ENCODE measurements at places on chromosomes 1 and 21.

- no peak for DNase-seq
These were observed 25.0 kb upstream of the ZNF436 start for GRCh38 chr1:23394684-23395083.

DNA sequence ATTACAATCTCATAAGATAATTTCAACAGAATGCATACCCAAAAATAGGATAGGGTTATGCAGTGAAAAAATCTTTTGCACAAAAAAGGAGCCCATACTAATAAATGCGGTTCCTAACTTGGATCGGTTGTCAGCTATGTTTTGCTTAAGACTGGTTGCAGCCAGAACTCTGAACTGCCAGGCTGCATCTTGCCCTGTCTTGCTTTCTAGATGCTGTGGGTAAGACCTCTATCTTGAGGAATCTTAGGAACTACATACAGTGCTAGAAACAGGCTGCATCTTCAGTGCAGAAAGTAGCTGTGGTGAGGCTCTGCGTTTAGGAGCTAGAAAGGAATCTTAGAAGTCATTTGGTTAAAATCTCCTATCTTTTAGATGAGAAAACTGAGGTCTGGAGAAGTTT, 45.6 kb upstream of the PLA2G4A start:
- DNase-seq: no peak

DNA sequence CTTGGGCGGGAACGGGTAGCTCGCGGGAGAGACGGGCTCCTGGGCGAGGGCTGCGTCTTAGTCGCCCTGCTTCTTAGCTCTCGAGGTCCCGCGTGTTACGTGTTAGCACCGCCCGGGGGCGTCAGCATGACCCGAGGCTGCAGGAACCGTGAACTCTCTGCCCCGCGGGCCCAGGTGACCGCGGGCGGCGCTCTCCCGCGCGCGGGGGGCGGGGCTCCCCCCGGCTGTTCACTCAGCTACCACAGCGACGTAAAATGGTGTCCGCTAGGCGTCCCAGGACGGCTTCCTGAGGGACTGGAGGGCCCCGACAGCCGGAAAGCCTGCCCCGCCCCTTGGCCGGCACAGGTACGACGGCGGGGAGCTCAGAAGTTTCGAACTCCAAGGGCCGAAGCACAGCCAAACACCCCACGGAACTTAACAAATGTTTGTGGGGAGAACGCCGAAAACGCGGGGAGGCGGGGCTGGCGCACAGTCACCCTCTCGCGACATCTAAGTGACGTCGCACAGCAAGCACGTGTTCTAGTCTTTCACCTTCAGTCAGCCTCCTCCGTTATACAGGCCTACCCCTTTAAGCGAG, 780 bp upstream of the RBM15 start:
- peak; percentile 92 for DNase-seq

- DNase-seq: no peak
These were observed 18.7 kb upstream of the SLAMF1 start for GRCh38 chr1:160665330-160666078.

- DNase-seq: no peak
These were observed 10.0 kb downstream of the MAEL start for GRCh38 chr1:166999075-166999474.

GRCh38 chr1:156594190-156594589, 2.6 kb downstream of the NAXE start:
- no peak for DNase-seq

DNA sequence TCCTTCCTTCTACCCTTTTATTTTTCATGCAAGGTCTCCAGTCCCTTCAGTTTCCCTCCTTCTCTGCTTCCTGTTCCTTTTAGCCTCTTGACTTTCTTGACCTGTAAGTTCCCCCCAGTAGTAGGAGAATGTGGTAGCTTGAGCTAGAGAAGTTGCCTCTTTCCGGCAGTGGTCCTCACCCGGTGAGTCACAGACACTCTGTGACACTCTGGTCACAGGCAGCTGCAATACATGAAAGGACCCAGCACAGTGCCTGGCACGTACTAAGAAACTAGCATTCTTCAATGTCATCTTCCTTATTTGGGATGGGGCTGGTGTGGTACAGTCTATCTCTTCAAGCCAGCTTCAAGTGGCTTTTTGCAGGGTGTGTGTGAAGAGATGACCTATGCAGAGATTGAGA, 16.0 kb downstream of the PFKFB2 start:
- DNase-seq: no peak

DNA sequence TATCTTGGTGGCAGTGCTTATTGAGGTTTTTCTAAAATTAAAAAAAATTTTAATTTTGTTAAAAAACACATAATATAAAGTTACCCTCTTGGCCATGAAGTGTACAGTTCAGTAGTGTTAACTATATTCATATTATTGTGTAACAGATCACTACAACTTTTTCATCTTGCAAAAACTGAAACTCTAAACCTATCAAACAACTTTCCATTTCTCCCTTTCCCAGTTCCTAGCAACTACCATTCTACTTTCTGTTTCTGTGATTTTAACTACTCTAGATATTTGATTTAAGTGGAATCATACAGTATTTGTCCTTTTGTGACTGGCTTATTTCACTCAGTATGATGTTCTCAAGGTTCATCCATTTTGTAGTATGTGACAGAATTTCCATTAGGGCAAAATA, 55.5 kb downstream of the SLAMF6 start:
- DNase-seq: no peak

DNA sequence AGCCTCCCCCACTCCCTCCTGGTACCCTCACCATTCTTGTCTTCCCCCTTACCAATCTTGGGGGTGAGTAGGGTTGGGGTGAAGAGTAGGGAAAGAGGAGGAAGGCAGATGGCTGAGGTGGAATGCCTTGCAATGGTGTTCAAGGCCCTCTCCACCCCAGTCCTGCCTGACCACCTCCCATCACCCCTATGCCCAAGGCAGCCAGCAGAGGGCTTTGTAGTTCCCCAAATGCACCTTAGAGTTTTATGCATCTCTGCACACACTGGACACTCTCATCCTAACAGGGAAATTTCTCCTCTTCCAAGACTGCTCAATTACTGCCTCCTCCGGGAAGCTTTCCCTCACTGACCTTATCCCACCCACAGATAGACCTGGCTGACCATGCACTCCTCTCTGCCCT, 15.4 kb downstream of the KIF17 start:
- DNase-seq: no peak

DNA sequence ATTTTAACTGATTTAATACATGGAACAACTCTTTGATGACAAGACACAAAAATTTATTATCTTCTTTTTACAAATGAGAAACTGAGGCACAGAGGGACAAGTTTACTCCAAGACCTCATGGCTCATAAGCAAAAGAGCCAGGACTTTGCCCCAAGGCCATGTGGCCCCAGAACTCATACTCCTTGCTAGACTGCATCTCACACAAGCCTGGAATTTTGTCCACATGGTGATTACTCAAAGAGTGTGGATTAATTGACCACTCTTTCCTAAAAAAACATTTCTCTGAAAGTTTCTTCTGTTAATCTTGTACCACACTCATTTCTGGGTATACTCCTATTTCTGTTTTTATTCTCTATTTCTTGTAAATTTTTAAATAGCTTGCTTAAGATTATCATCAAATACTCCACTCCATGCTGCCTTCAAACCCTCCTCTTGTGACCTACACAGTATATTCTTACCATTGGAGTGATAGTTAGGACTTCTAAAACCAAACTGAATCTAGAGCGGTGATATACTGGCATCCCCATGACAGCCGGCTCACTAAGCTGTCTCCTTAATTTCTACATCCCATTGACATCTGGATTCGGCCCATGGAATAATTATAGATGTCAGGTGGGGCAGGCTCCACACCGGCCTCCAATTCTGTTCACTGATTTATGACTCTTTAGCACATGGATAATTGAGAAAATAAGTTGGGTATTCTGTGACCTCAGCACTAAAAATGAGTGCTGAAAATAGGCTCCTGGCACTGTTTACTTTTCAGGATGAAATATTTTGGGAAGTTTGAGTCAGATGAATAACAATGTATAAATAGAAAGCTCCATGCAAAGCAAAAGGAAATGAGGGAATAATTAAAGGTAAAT, 16.1 kb downstream of the RGS4 start:
- DNase-seq: no peak
